ENCODE measurements at places on chromosomes 2 and 18.

GRCh38 chr2:10079870-10080535 lies at the start of gene CYS1:
TSS of gene CYS1 (minus strand) at chr2:10080411. CDS start at chr2:10080223, 188 bp downstream.
- DNase-seq, result no peak

DNA sequence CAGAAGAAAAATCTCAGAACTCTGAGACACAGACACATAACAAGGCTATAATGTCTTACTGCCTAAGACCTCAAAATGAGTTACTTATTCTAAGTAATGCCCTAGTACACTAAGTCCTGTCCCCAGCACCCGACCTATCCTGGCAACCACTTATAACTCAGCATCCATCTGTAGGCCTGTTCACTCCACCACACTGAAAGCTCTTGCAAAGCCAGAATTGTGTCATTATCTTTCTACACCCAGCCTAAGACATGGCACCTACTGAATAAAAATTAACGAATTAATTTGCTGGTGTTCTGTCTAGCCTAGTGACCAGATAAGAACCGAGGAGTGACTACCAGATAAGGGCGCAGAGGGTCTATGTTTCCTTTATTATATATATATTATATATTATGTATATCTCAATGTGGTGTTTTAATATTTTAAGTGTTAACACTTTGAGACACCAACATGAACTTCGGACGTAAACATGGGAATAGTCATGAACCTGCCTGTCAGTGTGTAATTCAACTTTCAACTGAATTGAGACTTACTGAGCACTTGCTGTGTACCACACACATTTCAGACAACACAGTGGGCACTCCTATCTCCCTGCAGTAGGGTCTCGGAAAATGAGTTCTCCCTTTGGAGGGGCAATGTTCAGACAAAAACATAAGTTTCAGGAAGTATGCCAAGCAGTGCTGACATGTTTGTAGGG lies 27.7 kb downstream of the TMEM131 start:
- no peak for DNase-seq

DNA sequence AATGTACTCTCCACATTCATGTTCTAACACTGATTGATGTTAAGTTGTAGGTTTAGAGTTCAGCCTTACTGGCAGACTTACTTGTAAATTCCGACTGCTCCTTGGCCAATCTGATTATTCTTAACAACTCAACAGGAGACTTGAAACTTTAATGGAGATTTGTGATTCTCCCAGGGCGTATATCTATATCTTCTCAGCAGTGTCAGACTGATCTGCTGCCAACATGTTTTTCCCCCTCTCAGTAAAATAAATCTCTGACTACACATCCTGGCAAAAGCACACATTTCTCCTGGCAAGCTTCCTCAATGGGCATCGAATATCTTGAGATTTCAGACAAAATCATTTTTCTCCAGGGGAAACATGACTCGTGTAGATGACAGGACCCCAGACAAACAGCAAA lies 1041.2 kb downstream of the DPP10 start:
- DNase-seq, result no peak

DNA sequence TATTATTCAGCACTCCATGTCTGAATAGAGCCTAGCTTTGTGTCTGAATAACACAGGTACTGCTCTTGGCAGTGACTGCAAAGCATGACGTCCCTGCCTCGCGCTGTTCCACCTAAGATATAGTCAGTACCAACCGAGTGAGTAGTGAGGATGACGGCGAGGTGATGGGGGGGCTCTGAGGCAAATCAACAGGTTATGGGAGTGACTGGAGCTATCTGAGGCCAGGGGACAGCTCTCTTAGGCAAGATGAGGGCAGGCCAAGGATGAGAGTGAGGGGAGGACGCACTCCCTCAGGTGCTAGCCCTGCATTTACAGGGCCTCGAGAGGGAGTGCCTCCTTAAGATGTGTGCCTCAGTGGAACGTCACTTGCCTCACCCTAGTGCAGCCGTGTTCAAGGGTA lies 28.1 kb upstream of the NOTO start:
- DNase-seq, result no peak

- no peak for DNase-seq
These were observed 97.5 kb downstream of the TFCP2L1 start for GRCh38 chr2:121187351-121187981.

DNA sequence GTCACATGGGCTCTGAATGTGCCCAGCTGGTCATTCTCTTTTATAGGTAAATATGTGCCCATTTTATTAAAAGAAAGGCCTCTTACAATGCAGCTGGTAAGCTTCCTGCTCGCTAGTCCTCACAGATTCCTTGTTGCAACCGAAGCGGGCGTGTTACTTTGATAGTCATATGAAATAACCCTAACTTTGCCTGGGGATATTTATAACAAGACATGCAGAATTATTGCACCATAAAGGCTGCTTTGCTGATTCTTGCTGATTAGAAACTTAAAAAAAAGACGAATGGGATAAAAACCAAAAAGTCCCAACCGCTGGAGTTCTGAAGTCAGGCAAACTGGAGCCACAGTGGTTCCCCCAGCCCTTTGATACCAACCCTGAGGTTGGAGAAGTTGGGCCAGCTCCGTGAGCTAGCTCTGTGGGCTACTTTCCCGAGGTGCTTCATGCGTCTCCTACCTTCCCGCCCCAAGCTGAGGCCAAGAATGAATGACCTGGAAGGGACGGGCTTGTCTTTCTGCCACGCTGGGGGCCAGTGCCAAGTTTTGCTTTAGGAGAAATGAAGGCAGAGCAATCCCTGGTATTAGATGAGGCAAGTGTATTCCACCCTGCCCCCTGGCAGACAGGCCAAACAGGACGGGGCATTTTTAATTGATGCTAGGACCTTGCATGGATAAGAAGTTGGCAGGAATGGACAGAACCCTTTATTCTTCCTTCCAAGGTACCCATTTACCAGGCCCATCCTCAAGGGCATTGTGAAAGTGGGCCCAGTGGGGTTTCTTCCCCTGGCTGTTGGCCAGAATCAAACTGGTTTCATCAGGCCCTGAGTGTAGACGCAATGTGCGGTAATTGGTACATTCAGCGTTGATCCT lies 140.4 kb downstream of the KCTD1 start:
- DNase-seq, result no peak

GRCh38 chr2:207561386-207562080 lies 31.8 kb downstream of the CREB1 start:
- DNase-seq, result no peak

Data from stimulated activated CD4-positive, alpha-beta T cell treated with anti-CD3 and anti-CD28 coated beads, Interleukin-4, amount 100 ng/mL, for 24 hours (primary cell).